GM13976 (cell line): ENCODE measurements at places on chromosomes 5 and 9.

DNA sequence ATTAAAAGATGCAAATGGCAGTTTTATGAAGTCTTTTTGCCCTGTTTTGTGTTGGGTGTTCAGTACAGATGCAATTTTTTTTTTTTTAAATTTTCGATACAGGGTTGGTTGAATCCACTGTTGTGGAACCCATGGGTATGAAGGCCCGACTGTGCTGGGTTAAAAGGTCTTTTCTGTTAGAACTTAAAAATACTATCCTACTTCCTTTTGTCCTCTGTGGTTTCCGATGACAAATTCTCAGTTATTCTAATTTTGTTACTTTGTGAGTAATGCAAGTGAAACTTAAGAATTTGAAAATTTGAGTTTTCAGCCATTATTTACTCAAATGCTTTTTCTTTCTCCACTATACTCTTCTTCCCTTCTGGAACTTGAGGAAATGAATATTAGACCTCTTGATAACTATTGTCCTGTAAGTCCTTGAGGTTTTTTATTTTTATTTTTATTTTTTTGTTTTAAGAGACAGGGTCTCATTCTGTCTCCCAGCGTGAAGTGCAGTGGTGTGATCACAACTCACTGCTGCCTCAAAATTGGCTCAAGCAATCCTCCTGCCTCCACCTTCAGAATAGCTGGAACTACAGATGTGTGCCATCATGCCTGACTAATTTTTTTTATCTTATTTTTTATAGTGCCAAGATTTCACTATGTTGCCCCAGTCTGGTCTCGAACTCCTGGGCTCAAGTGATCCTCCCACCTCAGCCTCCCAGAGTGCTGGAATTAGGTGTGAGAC is 67.5 kb downstream of the ZCCHC7 start:
- peak; percentile 52 for DNase-seq

DNA sequence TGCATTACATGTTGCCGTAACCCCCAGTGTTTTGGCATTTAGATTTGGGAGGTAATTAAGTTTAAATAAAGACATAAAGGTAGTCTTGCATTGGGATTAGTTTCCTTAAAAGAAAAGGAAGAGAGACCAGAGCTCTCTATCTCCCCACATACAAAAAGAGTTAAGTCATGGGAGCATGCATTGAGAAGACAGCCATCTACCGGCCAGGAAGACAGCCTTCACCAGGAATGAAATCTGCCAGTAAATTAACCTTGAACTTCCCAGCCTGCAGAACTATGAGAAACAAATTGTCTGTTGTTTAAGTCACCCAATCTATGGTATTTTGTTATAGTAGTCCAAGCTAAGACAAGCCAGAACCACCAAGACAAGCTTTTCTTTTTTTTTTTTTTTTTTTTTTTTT is 567.0 kb upstream of the CDH18 start:
- no peak for DNase-seq

GRCh38 chr5:140800816-140801493 is at the start of gene PCDHA3:
Gene PCDHA3 (plus strand): TSS chr5:140801057.
- no peak for DNase-seq

DNA sequence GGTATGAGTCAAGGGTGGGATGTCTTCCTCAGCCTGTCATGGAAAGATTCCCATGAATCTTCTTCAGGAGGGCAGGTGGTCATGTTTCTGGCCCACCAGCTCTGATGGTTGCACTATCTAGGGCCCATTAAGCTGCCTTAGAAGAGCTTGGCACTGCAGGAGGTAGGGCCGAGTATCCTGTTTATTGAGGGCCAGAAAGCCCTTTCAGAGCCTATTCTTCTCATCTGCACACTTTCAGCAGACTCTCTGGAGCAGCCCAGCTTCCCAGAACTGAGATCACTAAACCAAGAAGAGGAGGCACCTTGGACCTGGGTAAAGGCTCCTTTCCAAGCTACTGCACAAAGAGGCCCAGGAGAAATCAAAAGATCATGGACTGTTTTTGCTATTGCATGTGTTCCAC is 146.5 kb downstream of the MTX3 start:
- no peak for DNase-seq

DNA sequence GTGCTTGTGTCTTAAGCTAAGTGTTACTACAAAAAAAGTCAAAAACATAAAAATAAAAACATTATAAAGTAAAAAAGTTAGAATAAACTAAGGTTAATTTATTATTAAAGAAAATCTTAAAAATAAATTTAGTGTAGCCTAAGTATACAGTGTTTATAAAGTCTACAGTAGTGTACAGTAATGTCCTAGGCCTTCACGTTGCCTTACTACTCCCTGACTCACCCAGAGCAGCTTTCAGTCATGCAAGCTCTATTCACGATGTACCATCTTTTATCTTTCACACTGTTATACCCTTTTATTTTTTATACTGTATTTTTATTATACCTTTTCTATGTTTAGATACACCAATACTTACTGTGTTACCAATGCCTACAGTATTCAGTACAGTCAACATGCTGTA is 288.1 kb downstream of the HCN1 start:
- no peak for DNase-seq
